ENCODE measurements at places on chromosomes 6 and 20.

- no peak for DNase-seq
Observed at GRCh38 chr6:169112483-169113320, 140.9 kb downstream of the THBS2 start.

GRCh38 chr20:63119121-63119962 lies 96.6 kb downstream of the YTHDF1 start:
- DNase-seq = no peak

GRCh38 chr6:89840538-89840937 lies 10.9 kb downstream of the CASP8AP2 start:
- no peak for DNase-seq

- DNase-seq = no peak
Observed at GRCh38 chr6:35330541-35331119, 11.7 kb upstream of the PPARD start.

DNA sequence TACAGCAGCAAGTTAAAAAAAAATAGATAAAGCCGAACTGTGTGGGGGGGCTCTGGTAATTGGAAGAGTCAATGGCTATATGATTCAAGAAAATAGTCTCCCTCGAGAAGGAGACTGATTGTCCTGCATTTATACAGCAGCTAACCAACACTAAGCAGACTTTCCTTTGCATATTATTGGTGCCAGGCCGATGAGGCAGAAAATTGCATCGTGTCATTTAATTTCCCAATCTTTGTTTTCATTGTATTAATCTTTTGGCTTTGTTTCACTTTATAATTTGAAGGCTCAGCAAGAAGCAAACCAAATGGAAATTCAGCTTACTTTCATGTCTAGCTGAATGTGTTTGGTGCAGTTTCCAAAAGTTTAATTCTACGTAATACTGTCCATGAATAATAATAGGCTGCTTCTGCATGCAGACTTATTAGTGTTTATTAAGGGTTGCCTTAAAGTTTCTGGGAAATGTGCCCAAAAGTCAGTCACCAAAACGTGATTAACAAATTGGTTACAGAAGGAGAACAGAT lies 258.5 kb downstream of the HACE1 start:
- DNase-seq = no peak

- no peak for DNase-seq
Observed at GRCh38 chr6:170236131-170236836, 54.6 kb downstream of the DLL1 start.

- no peak for DNase-seq
Observed at GRCh38 chr6:136751522-136751956, 40.7 kb downstream of the MAP3K5 start.

DNA sequence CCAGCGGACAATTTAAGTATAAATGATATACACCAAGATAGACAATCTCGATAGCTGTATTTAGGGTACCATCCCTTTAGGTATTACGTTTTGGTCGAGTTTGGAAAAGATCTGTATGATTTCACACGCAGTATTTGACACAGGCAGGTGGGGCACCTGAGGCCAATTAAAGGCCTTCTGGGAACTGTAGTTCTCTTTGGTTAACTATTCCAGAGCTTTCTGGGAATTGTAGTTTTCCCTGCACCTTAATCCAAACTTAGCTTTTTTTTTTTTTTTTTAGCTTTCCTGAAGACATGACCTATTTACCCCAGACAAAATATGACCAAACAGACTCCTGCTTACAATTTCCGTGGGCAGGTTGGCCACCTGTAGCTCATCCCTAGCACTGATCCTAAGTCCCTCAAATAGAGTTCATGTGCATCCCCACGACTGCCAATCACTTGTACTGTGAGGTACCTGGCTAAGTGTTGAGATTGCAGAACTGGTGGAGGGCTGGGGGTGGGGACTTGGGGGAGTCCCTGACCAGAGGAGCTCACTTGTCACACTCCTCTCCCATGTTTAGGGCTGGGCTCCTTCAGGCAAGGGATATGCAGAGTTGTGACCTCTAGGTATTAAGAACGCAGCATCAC lies 999 bp upstream of the EHMT2 start:
- DNase-seq = no peak

GRCh38 chr6:45386501-45386900 lies 8.8 kb upstream of the SUPT3H start:
- no peak for DNase-seq

DNA sequence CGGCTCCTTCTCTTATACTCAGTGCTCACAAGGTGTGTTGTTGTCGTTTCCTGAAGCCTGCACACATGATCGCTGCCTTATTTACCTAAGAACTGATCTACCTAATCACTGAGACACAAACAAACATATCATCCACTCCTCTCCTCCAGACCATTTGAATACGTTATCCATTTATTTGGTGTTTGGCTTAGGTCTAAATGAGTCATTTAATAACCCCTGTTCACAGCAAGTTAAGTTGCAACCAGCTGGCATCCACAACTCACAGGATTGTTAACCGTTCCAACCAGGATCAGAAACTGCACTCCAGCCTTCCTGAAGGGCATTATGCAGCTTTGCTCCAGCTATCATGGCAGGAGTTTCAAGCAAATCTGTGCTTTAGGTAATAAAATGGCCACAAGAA lies 511.1 kb upstream of the MAP3K7 start:
- DNase-seq = no peak

DNA sequence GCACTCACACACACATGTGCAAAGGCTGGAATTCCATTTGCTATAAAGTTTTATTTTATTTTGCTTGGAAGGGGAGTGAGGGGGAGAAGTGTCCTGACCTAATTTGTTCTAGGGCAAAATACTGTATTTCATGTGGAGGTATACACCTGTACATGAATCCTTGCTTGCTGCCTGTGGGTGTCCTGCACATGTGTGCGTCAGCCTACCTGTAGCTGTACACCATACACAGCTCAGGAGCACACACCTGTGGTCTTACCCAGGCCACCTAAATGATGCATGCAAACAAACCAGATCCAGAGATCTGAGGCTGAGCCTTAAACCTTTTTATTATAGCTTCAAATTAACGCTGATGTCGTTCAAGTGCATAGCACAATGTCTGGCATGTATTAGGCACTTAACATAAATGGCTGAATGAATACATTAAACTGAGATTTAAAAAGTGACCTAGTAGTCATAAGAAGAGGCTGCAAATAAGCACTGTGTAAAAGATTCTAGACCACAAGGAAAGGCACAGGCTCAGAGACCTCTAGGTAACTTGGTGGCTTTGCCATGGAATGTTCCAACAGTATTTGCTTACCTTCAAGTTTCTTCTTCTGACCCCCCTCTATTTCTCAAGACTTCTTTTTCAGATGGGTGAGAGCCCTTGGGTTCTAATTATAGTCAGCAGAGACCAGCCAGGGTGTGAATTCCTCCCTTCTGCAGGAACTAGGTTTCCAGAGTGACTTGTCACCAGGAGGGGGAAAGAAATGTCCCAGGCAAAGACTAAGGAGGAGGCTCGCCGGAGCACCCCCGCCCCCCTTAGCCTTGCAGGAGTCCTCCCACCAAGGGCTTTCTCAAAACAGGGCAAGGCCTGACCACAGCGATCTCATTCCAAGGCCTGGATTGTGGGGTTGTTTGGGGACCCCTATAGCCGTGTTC lies 13.4 kb downstream of the FOXC1 start:
- no peak for DNase-seq

DNA sequence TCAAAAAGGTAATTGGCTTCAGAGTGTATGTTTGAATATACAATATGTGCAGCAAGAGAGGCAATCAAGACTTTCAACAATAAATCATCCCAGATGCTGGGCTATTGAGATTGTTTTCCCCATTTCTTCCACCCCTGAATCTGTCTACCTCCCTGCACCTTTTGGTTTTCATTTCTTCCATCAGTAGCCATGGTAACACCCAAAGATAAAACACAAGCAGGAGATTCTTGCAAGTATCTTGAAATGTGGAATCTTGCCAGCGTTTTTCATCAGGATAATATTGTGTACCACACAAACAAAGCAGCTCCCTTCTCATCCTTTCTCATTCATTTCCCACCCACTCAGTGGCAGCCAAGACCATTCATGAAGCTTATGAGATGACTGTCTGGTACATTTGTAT lies 73.0 kb upstream of the NRSN1 start:
- DNase-seq = no peak

GRCh38 chr6:98124171-98124570 lies 710.2 kb upstream of the POU3F2 start:
- no peak for DNase-seq

DNA sequence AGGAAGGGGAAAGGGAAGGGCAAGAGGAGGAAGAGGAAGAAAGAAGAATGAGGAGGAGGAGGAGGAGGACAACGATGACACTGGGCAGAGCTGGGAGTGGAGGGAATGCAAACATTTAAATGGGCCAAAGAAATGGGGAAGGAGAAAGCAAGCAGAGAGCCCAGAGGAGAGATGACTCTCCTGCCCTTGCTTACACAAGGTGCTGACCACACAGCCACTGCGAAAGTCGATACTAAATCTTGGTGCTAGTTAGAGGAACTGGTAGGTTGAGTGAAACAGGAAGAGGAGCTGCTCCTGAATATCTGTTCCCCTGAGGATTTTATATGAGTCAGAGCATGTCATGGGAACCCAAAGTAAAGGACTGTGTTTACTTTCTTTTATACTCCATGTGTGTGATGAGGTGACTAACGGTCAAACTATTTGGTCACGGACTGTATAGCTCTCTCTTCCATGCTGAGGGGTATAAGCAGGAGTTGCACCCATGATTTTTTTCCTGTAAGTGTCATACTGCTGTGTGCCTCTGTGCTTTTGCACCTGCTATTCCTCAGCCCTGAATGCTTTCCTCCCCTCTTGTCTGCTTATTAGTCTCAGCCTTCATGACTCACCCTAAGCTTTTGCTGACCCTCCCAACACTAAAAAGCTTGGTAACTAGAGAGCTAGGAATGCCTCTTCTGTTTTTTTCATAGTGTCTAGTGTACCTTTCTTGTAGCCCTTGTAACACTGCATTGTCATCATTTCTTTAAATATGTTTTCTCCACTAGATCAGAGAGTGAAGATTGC lies 9.5 kb upstream of the PAQR8 start:
- DNase-seq = no peak

DNA sequence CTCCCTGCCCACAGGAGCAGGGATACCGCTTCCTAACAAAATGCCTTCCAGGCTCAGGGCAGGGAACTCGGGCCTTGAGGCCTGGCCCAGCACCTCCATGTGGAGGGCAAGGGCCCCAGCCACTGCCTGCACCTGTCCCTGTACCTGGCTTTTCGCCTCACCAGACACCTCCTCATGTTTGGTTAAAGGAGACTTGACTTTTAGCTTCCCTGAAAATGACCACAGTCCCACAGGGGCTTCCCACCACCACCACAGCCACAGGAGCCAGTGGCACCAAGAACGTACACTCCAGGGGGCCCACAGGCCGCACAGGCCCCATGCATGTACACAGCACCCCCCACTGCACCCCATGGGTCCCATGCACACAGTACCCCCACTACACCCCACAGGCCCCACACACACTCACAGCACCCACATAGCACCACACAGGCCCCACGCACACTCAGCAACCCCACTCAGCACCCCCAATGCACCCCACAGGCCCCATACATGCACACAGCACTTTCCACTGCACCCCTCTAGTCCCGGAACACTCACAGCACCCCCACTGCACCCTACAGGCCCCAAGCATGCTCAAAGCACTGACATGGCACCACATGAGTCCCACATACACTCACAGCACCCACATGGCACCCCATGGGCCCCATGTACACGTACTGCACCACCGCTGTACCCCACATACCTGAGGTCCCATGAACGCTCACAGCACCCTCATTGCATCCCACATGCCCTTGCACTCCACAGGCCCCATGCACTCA lies 86.5 kb downstream of the GINS1 start:
- DNase-seq = no peak

- DNase-seq = no peak
Observed at GRCh38 chr20:10671221-10671918, 2.4 kb downstream of the JAG1 start.

DNA sequence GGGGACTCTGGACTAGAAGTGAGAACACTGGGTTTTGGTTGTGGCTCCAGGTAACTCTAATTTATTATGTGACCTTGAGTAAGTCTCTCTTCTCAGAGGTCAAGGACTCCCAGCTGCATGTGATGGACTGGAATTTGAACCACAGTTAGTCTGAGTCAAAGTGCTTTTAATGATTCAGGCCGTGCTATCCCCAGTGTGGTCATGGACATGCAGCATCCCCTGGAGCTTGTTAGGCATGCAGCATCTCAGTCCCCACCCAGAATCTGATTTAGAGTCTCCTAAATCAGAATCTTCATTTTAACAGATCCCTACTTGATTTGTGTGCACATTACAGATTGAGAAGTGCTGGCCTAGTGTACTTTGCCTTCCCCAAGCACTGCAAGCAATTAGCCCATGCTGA lies 74.2 kb downstream of the TOX2 start:
- no peak for DNase-seq

- no peak for DNase-seq
Observed at GRCh38 chr6:32659856-32660595, 6.4 kb downstream of the HLA-DQB1 start.

GRCh38 chr6:110037726-110038295 lies 59.7 kb downstream of the GPR6 start:
- no peak for DNase-seq

DNA sequence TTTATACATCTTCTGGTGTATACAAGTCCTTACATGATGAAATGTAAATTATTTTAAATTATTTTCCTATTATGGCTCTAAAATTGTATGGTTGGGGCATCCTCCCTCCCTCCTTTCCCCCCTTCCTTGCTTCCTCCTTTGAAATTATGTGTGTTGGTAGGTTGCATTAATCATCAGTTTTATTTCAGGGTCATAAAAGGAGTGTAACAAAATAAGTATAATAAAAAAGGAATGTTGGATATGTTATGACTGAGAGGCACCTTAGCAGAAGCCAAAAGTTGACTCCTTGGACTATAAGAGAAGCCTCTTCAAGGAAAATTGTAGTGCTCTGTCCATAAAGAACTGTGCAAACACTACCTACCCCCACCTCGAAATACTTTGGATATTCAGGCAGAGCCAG lies 46.6 kb upstream of the PTPRK start:
- DNase-seq = no peak

- DNase-seq = peak; percentile 43
Observed at GRCh38 chr20:51372176-51372803, 170.2 kb downstream of the NFATC2 start.

DNA sequence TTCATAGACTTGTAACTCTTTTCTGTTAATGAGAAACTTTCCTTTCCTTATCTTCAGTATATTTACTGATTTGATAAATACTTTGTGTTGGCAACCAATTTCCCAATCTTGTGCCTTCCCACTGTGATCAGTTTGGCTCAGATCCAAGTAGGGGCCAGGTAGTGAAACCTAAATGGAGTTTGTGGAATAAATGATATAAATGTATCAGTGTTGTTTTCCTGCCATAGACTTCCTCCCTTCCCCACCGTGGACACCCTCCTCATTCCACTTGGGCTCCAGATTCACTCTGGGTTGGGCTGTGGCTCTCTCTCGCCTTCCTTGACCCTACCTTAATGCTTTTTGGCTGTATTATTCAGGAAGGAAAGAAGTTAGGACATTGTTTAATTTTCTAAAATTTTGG lies 1.3 kb downstream of the ZKSCAN3 start:
- no peak for DNase-seq

GRCh38 chr20:44324343-44324742 lies 12.5 kb upstream of the R3HDML start:
- DNase-seq = no peak

All from activated CD4-positive, alpha-beta T cell treated with anti-CD3 and anti-CD28 coated beads, Interleukin-2, amount 50 U/mL, for 24 hours (primary cell).